ENCODE measurements at places on chromosomes 16 and 17.
A peak's percentile ranks its signal among the peaks of the same experiment; 100 is the strongest.

GRCh38 chr16:66457888-66458287 lies 30.8 kb downstream of the BEAN1 start:
- DNase-seq, result no peak

DNA sequence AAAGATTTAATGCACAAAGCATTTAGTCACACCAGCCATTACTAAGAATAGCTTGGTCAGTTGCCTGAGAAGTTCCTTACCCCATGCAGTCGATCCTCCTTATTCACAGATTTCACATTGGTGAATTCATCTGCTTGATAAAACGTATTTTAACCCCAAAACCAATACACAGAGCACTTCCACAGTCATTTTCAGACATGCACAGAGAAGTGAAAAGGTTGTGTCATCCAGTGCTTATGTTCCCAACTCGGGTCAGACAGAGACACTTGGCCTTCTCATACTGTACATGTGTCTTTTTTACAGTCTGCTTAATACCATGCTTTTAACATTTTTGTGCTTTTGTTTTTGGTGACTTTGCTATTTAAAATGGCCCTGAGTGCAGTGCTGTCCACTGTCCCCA lies 219.7 kb downstream of the SPECC1 start:
- no peak for DNase-seq

DNA sequence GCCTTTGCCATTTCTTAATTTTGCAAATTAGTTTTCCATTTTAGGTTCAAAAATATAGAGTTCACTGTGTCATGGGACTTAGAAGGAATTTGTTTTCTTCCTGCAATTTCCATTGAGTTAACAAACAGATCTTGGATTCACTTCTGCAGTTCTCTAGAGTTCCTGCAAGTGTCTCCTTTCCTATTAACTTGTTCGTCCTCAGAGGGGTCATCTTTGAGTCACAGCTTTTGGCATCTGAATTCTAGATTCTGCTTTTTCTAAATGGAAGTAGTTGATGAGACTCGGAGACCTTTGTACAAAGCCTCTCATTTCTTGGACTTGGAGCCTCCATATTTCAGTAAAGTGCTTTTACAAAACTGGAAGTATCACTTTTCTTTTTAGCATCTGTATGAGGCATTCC lies 323.3 kb downstream of the BCAS3 start:
- no peak for DNase-seq

DNA sequence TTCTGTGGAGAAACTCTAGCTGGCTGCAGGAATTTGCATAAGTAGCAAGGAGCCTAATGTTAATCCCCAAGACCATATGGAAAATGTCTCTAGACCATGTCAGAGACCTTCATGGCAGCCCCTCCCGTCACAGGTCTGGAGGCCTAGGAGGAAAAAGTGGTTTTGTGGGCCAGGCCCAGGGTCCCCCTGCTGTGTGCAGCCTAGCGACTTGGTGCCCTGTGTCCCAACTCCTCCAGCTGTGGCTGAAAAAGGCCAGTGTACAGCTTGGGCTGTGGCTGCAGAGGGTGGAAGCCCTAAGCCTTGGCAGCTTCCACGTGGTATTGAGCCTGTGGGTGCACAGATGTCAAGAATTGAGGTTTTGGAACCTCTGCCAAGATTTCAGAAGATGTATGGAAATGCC lies 306.9 kb upstream of the CA10 start:
- no peak for DNase-seq

- DNase-seq, result peak; percentile 87
Measured at GRCh38 chr17:15944759-15945526, at the start of gene ADORA2B. TSS of gene ADORA2B (plus strand) at chr17:15945130. CDS start at chr17:15945249, 119 bp downstream.

DNA sequence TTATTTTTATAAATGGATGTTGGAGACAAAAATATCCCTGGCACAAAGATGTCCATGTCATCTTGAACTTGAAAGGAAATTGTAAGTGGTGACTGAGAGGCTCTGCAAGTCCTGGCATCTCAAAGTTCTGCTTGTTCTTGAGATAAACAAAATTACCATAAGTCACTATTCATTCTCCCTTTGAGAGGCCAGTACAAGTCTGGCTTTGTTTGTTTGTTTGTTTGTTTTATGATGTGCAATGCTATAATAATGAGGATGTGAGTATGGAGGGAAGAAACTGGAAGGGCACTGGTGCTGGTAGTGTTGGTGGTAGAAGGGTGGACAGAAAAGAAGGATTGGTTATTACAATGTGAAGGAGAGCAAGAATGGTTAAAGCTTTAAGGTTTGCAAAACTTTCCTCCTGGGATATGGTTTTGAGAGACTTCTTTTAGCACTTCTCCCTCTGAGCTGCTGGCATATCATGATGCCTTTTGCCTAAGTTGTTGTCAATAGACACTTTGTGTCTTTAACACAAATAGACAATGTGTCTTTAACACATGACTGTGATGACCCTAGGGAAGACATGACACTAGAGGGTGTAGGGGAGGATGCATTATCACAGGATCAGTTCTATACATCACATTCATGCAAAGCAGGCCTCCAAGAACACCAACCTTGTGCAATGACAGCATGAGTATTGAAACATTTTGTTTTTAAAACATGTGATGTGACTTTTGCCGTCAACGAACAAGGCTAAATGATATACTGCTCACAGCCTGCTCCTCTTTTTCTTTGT lies 880.5 kb upstream of the GOT2 start:
- DNase-seq, result no peak

GRCh38 chr16:24876231-24876630 lies 30.5 kb downstream of the SLC5A11 start:
- no peak for DNase-seq

- DNase-seq, result no peak
Measured at GRCh38 chr16:82935766-82936165, 309.0 kb downstream of the CDH13 start.

- peak; percentile 40 for DNase-seq
Measured at GRCh38 chr16:25093208-25094061, 18.1 kb upstream of the LCMT1 start.

DNA sequence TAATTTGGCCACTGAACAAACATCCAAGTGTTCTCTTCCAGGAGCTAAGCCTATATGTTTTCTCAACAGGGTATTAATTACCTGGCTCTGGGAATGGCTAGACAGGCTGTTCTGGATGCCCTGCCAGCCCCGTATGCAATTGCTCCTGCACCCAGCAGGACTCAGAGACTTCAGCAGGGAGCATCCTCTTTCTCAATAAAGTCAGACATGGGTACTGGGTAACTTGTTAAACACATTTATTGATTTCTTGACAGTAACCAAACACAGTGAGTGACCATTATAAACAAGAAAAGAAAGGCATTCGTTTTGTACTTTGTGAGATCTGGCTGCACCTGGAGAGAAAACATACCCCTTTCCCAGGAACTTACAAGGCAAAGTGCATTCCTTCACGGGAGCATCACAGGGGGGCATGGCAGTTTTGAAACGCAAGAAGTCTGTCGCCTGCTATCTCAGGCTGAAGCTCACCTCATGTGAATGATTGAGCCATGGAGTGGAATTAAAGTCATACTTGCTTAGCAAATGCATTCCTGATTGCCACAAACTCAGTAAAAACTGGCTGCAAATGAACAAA lies 369.8 kb downstream of the UTP18 start:
- no peak for DNase-seq

DNA sequence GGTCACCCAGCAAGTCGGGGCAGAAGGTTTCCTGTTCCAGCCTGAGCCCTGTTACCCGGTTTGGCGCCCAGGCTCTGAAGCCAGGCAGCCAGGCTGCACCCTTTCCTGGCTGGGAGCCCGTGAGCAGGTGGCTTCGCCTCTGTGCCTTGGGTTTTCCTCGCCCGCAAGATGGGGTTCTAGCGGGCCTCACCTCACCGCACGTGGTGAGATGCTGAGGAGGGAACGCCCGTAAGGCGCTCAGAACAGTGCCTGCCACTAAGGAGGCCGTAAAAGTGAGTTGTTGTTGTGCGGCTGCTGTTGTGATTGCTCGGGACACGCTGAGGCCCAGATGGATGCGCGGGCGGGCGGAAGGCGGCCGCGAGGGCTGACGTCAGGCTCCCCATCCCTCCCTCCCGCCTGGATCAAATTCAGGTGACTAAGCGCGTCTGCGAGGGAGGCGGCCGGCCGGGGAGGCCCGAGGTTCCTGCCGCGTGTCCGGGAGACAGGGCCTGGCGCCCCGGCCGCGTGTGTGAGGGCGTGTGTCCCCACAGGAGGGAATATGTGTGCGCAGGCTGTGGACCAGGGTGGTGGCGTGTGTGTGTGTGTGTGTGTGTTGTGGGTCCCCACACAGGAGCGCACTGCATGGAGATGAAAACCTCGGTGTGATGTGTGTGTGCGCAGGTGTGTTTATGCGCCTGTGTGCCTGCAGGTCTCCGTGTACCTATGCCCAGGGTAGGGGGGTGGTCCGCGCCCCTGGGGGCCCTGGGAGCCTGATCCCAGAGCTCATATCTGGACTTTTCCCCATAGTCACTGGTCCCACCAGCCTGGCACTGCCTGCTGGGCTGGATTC lies 4.3 kb downstream of the CAMKK1 start:
- no peak for DNase-seq

DNA sequence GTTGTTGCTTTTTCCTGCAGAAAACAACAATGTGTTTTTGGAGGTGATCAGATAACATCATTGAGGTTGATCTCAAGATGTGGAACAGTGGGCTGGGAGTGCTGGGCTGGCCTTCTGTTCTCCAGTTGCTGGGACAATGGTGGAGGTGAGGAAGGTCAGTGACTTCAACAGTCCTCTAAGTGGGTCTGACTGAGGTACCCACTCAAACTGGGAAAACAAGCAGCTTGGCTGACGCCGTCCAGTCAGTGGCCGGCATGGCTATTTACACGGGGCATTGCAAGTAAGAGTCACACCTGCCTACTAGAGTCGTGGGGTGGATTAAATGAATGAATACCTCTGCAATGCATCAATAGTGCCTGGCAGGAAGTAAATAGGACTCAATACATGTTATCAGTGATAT lies 386.7 kb upstream of the ZFHX3 start:
- no peak for DNase-seq

DNA sequence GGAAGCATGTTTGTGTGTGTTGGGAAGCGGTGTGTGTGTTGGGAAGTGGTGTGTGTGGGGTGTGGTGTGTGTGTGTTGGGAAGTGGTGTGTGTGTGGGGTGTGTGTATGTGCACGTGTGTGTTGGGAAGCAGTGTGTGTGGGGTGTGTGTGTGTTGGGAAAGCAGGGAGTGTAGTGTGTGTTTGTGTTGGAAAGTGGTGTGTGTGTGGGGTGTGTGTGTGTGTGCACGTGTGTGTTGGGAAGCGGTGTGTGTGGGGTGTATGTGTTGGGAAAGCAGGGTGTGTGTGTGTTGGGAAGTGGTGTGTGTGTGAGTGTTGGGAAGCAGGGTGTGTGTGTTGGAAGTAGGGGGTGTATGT lies 785 bp upstream of the NOD2 start:
- DNase-seq, result no peak

GRCh38 chr16:2092256-2092620 lies 43.5 kb downstream of the PKD1 start:
- DNase-seq, result no peak

DNA sequence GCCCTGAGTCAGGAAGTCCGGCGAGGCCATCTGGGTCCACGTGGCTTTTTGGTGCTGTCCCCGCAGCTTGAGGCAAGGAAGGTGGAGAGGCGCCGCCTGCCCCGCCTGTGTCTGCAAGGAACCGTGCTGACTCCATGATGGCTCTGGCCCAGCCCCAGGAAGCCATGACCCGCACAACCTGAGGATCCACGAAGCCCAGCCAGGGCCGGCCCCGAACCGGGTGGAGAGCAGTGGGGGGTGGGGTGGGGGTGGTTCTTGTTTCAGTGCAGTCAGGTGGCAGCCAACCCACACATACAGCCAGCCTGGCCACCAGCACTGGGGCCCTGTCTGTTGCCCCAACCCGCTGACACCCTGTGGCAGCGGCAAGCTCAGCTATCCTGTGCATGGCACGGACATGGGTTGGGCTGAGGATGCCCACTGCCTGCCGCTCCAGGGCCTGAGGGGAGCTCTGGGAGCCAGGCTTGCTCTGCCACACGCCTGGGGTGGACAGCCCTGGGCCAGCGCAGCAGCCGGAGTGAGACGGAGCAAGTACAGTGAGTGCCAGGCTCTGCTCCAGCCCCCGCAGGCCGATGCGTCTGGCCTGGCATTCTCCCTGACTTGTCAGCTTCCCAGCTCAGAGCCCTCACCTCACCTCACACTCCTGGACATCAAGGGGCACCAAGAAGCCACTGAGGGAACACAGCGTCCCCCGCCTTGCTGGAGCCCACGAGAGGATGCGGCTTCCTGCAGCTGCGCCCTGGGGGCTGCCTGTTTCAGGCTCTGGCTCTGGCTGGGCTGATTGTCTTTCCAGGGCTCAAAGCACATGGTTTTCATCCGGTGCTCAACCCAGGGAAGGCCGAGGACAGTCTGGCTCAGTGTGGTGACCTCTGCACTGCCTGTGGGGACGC lies 68.8 kb downstream of the LMF1 start:
- DNase-seq, result no peak

DNA sequence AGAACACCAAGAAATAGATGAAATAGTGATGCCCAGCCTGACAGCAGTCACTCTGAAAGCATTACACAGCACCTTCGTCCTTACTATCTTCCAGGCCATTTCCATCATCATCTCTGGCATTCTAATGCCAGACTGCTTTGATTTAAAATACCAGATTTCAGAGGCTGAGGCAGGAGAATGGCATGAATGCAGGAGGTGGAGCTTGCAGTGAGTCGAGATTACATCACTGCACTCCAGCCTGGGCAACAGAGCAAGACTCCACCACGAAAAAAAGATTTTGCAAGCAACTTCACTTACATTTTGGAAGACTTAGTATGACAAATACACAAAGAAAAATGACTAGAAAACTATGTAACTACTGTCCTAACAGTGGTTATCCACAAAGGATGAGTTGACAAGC lies 244.0 kb downstream of the CPPED1 start:
- DNase-seq, result no peak

- no peak for DNase-seq
Measured at GRCh38 chr17:62696256-62696655, 68.8 kb downstream of the MRC2 start.

DNA sequence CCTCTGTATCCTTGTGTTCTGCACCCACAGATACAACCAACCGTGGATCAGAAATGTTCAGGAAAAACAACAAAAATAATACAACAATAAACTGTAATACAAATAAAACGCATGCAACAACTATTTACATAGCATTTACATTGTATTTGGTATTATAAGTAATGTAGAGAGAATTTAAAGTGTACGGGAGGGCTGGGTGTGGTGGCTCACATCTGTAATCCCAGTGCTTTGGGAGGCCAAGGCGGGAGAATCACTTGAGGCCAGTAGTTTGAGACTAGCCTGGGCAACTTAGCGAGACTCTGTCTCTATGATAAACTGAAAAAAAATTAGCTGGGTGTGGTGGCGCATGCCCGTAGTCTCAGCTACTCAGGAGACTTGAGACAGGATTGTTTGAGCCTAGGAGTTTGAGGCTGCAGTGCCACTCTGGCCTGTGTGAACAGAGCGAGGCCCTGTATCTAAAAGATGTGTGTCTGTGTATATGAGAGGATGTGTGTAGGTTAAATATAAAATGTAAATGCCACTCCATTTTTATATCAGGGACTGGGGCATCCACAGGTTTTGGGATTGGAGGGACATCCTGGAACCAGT lies 13.3 kb downstream of the SEC14L1 start:
- DNase-seq, result no peak
